ENCODE measurements at places on chromosomes 6 and 20. TPM values are rescaled to one million over a fixed set of nuclear protein-coding genes. Genes with fewer than 3 reads are reported as not detected.

The RSPH4A gene
- total RNA-seq: 0.60 TPM

The MYCT1 gene
- 4.6 TPM for total RNA-seq

The ANKRD66 gene
- not detected for total RNA-seq

The VSX1 gene
- total RNA-seq: not detected

The SYNDIG1 gene
- not detected for total RNA-seq

The MCCD1 gene
- not detected for total RNA-seq

The SEL1L2 gene
- total RNA-seq: not detected

The CRISP3 gene
- total RNA-seq: not detected

The ABHD16B gene
- not detected for total RNA-seq

The HLA-DPA1 gene
- 62.0 TPM for total RNA-seq

The BANF2 gene
- total RNA-seq: not detected

GRCh38 chr6:3328796-3329195 lies 70.0 kb downstream of the PSMG4 start:
- H3K27ac ChIP-seq: no peak overlapping the region
- peaks cover 8% of the 10 kb centered on the region for H3K4me1 ChIP-seq
- H3K36me3 ChIP-seq: peaks cover 2% of the 10 kb centered on the region
- H3K27me3 ChIP-seq: peaks cover 13% of the 10 kb centered on the region
- DNase-seq: no peak
- H3K4me3 ChIP-seq: no peak overlapping the region

GRCh38 chr6:15327271-15327670 lies 81.4 kb downstream of the JARID2 start:
- peak overlapping the region; percentile 34 for H3K27ac ChIP-seq
- no peaks in the 10 kb centered on the region for H3K36me3 ChIP-seq
- DNase-seq: peak; percentile 4

DNA sequence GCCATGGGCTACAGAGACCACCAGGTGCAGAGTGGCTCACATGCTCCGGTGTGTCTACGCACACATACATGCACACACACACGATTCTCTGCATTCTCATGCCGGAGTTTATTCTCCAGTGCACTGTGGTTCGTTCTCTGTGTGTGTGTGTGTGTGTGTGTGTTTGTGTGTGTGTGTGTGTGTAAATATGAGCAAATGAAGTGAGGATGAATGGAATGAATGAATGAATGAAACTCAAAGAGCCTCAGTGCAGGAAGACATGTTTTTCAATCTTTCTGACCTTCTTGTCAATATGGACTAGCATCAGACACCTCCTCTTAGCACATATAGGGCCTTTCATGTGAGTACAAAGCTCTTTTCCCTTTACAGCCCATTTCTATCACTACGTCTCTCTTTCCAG lies 1.6 kb downstream of the TMEM74B start:
- H3K4me1 ChIP-seq: peaks cover 12% of the 10 kb centered on the region
- H3K36me3 ChIP-seq: peaks cover 2% of the 10 kb centered on the region

DNA sequence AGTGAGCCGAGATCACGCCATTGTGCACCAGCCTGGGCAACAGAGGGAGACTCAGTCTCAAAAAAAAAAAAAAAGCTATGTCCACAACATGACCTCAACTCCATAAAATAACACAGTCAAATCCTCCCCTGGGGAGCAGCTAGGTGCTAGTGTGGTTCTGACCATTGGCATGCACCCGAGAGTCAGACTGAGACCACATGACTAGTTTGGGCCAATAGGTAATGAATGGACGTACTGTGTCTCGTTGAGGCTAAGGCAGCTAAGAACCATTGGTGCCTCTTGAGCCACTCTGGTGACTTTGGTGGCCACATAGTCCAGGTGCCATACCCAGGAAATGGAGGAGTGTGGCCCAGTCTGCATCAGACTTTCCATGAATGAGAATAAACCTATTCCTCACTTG lies 40.3 kb downstream of the ATP9A start:
- H3K4me1 ChIP-seq: peaks cover 5% of the 10 kb centered on the region
- no peak for DNase-seq
- H3K36me3 ChIP-seq: no peaks in the 10 kb centered on the region
- H3K27ac ChIP-seq: no peak overlapping the region
- H3K27me3 ChIP-seq: peaks cover 23% of the 10 kb centered on the region

GRCh38 chr6:167092672-167093339 lies 30.1 kb upstream of the CCR6 start:
- peaks cover 53% of the 10 kb centered on the region for H3K4me1 ChIP-seq
- no peaks in the 10 kb centered on the region for H3K27me3 ChIP-seq
- DNase-seq: no peak
- H3K4me3 ChIP-seq: peak overlapping the region; percentile 90
- H3K27ac ChIP-seq: peak overlapping the region; percentile 100

GRCh38 chr6:81822568-81822967 lies 70.1 kb upstream of the TENT5A start:
- no peak overlapping the region for H3K4me3 ChIP-seq
- no peak overlapping the region for H3K27ac ChIP-seq
- no peaks in the 10 kb centered on the region for H3K27me3 ChIP-seq
- H3K36me3 ChIP-seq: no peaks in the 10 kb centered on the region
- no peaks in the 10 kb centered on the region for H3K4me1 ChIP-seq
- no peak for DNase-seq

DNA sequence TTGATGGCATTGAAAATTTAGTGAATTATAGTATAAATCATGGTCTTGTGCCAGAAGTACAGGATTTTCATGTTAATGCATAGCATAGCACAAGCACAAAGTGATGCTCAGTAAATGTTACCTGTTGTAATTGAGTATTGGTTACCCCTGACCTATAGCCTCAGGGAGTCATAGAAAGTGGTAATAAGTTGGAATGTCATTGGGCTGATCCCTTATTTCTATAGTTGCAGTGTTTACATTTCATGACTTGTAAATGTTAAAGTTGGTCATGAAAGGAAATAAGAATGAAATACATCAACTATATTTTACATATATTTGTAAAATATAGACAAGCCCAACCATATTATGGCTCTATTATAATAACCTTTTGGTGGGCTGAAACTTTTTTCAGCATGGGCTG lies 7.0 kb downstream of the RWDD1 start:
- no peak for DNase-seq
- peaks cover 16% of the 10 kb centered on the region for H3K36me3 ChIP-seq
- peaks cover 29% of the 10 kb centered on the region for H3K4me1 ChIP-seq
- H3K27ac ChIP-seq: no peak overlapping the region

GRCh38 chr6:33356295-33356694 lies 35.3 kb upstream of the KIFC1 start:
- H3K4me3 ChIP-seq: no peak overlapping the region
- H3K36me3 ChIP-seq: no peaks in the 10 kb centered on the region
- H3K27me3 ChIP-seq: peaks cover 8% of the 10 kb centered on the region
- no peak for DNase-seq
- no peaks in the 10 kb centered on the region for H3K4me1 ChIP-seq

DNA sequence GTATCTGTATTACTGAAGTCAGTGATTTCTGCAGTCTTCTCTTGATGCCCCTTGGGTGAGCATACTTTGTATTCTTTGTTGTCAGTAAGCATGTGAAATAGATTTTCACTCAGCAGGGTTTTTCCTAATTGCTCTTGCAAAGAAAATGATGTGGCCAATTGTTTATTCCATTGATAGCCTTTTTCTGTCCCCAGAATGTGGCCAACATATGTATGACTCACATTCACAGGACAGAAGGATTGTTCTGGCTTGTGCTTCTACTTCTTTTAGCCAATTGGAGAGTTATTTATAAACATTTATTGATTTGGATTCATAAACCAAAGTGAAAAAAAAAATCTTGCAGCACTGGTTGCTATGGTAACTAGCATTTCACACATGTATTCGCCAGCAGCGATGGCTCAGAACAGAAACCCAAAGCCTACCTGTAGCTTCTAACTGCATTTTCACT lies 54.4 kb upstream of the RBM24 start:
- H3K4me3 ChIP-seq: no peak overlapping the region
- no peak overlapping the region for H3K27ac ChIP-seq
- no peaks in the 10 kb centered on the region for H3K4me1 ChIP-seq
- H3K27me3 ChIP-seq: peaks cover 31% of the 10 kb centered on the region
- H3K36me3 ChIP-seq: peaks cover 2% of the 10 kb centered on the region

DNA sequence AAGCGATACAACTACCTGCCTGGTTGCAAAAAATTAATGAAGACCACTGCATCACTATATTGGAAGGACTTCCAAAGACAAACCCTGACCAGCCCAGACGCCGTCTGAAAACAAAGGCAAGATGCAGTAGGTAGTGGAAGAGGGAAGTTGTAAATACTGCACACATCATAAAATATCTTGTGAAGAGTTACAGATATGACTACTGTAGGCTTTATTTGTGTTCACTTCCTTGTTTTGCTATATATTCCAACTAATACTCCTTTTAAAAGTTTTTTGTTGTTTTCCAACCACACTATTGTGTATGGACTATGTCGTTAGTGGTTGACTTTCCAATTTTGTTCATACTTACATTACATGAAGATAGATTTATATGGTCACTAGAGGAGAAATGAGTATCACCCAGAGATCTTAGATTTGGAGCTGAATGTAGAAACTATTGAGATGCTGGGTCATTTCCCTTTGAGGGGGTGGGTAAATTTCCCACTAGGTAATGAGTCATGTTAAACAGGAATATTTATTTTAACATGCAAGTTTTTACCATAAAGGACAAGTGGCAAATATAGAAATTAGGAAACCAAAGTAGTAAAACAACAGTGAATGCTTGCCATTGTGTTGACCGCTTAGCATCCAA lies 16.6 kb upstream of the TXLNB start:
- no peaks in the 10 kb centered on the region for H3K27me3 ChIP-seq
- peaks cover 4% of the 10 kb centered on the region for H3K4me1 ChIP-seq
- no peaks in the 10 kb centered on the region for H3K36me3 ChIP-seq
- no peak overlapping the region for H3K4me3 ChIP-seq
- DNase-seq: no peak

GRCh38 chr6:35469751-35470662 lies 1.8 kb downstream of the RPL10A start:
- H3K4me1 ChIP-seq: peaks cover 37% of the 10 kb centered on the region
- DNase-seq: no peak
- peak overlapping the region; percentile 94 for H3K27ac ChIP-seq
- no peaks in the 10 kb centered on the region for H3K27me3 ChIP-seq

GRCh38 chr6:91575032-91575431 lies 988.2 kb upstream of the MAP3K7 start:
- DNase-seq: no peak
- H3K36me3 ChIP-seq: no peaks in the 10 kb centered on the region
- H3K4me1 ChIP-seq: no peaks in the 10 kb centered on the region
- H3K27me3 ChIP-seq: no peaks in the 10 kb centered on the region
- no peak overlapping the region for H3K27ac ChIP-seq

GRCh38 chr20:25072226-25072811 lies 9.6 kb downstream of the VSX1 start:
- no peak for DNase-seq
- H3K27ac ChIP-seq: no peak overlapping the region
- H3K36me3 ChIP-seq: no peaks in the 10 kb centered on the region
- H3K4me1 ChIP-seq: peaks cover 6% of the 10 kb centered on the region
- H3K4me3 ChIP-seq: no peak overlapping the region
- H3K27me3 ChIP-seq: peaks cover 74% of the 10 kb centered on the region

DNA sequence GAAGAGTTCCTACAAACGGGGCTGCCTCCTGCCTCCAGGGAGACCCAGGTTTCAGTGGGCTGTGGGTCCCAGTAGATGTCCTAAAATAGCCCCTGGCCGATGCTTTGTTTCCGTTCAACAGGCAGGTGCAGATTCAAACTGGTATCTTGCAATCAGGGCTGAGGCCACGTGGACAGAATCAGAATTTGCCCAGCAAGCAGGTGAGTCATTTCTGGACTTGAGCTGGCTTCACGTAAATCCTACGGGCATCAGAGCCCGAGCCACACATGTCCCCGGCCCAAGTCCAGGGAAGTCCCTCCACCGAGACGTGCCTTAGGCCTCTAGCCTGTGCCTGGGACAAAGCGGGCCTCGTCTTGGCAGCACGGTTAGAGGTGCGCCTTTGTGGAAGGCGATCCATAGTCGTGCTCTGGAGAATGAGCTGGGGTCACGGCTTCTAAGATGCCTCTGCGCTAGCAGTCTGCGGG lies 101.6 kb upstream of the FRMD1 start:
- H3K4me3 ChIP-seq: no peak overlapping the region
- H3K36me3 ChIP-seq: no peaks in the 10 kb centered on the region
- DNase-seq: no peak
- H3K27ac ChIP-seq: no peak overlapping the region
- H3K27me3 ChIP-seq: peaks cover 23% of the 10 kb centered on the region

DNA sequence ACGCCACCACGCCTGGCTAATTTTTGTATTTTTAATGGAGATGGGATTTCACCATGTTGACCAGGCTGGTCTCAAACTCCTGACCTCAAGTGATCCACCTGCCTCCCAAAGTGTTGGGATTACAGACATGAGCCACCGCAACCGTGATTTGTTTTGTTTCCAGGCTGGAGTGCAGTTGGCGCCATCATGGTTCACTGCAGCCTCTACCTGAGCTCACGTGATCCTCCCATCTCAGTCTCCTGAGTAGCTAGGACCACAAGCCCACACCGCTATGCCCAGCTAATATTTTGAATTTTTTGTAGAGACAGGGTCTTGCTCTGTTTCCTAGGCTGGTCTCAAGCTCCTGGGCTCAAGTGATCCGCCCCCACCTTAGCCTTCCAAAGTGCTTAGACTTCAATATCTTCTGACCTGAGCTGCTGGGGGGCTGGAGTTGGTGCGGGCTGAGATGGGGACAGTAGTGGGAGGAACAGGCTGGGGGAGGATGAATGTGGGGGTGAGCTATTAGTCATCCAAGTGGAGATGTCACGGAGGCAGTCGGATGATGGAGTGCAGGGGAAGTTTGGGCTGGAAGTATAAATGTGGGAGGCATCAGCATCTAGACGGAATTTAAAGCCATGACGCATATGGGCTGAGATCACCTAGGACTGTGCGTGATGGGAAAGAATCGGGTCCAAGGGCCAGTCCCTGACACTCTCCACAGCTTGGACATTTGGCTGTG lies 23.1 kb upstream of the ZMYND8 start:
- peaks cover 15% of the 10 kb centered on the region for H3K4me1 ChIP-seq
- no peak overlapping the region for H3K4me3 ChIP-seq
- DNase-seq: no peak
- peak overlapping the region; percentile 53 for H3K27ac ChIP-seq
- no peaks in the 10 kb centered on the region for H3K27me3 ChIP-seq

DNA sequence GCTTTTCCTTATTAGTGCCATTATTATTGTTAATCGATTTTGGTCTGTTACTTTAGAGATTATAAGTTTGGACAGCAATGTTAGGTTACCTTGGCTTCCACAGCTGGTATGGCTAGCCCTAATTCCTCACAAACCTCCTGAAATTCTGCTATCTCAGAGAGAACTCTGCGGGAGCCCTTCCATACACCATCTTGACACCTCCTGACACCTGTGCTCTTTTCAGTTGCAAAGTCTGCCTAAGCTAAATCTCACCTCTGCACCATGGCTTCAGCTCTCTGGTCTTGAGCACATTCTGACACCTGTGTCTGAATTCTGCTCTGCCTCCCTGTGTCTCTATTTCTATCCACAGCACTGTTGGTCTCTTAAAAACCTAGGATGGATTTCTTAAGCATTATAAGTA lies 106.5 kb downstream of the DCDC2 start:
- no peaks in the 10 kb centered on the region for H3K36me3 ChIP-seq
- no peak overlapping the region for H3K27ac ChIP-seq
- peaks cover 16% of the 10 kb centered on the region for H3K27me3 ChIP-seq

GRCh38 chr6:7432391-7433120 lies 42.9 kb downstream of the RIOK1 start:
- DNase-seq: no peak
- no peak overlapping the region for H3K4me3 ChIP-seq
- no peak overlapping the region for H3K27ac ChIP-seq
- no peaks in the 10 kb centered on the region for H3K4me1 ChIP-seq
- peaks cover 22% of the 10 kb centered on the region for H3K27me3 ChIP-seq

GRCh38 chr6:157514659-157515496 lies 133.9 kb downstream of the ZDHHC14 start:
- H3K27me3 ChIP-seq: no peaks in the 10 kb centered on the region
- no peak overlapping the region for H3K27ac ChIP-seq
- H3K4me1 ChIP-seq: peaks cover 12% of the 10 kb centered on the region
- H3K36me3 ChIP-seq: no peaks in the 10 kb centered on the region

- peak overlapping the region; percentile 97 for H3K27ac ChIP-seq
- H3K36me3 ChIP-seq: peaks cover 6% of the 10 kb centered on the region
- peaks cover 27% of the 10 kb centered on the region for H3K4me1 ChIP-seq
These were observed 3.9 kb downstream of the ROMO1 start for GRCh38 chr20:35702824-35703695.

Data from T-helper 17 cell (primary cell).